Myometrial cell (primary cell): ENCODE measurements at places on chromosomes 5 and 9. TPM values are rescaled to one million over a fixed set of nuclear protein-coding genes. Genes with fewer than 3 reads are reported as not detected.

PCDHA9 gene
- total RNA-seq = not detected in 2 replicates

CXCL14 gene
- total RNA-seq = 0.29 TPM in 1 of 2 replicates, not detected in the other

BARHL1 gene
- total RNA-seq = not detected in 2 replicates

SLC23A1 gene
- not detected in 2 replicates for total RNA-seq

TAF11L10 gene
- not detected in 2 replicates for total RNA-seq

GARIN3 gene
- not detected in 2 replicates for total RNA-seq

ZNF169 gene
- total RNA-seq = 1.9 and 3.2 TPM in 2 replicates

PCDHA2 gene
- total RNA-seq = not detected in 2 replicates

CMYA5 gene
- 0.58 and 0.89 TPM in 2 replicates for total RNA-seq

ROR2 gene
- total RNA-seq = 24.1 and 25.4 TPM in 2 replicates

GHR gene
- 1.2 and 2.6 TPM in 2 replicates for total RNA-seq

NR6A1 gene
- under 0.01 TPM in 2 replicates for total RNA-seq

CDH6 gene
- 0.29 and 2.1 TPM in 2 replicates for total RNA-seq

ADAMTS2 gene
- 30.8 and 34.4 TPM in 2 replicates for total RNA-seq

PCSK5 gene
- total RNA-seq = 0.29 and 1.2 TPM in 2 replicates
